ENCODE measurements at places on chromosomes 1 and 21.
A peak's percentile ranks its signal among the peaks of the same experiment; 100 is the strongest.

DNA sequence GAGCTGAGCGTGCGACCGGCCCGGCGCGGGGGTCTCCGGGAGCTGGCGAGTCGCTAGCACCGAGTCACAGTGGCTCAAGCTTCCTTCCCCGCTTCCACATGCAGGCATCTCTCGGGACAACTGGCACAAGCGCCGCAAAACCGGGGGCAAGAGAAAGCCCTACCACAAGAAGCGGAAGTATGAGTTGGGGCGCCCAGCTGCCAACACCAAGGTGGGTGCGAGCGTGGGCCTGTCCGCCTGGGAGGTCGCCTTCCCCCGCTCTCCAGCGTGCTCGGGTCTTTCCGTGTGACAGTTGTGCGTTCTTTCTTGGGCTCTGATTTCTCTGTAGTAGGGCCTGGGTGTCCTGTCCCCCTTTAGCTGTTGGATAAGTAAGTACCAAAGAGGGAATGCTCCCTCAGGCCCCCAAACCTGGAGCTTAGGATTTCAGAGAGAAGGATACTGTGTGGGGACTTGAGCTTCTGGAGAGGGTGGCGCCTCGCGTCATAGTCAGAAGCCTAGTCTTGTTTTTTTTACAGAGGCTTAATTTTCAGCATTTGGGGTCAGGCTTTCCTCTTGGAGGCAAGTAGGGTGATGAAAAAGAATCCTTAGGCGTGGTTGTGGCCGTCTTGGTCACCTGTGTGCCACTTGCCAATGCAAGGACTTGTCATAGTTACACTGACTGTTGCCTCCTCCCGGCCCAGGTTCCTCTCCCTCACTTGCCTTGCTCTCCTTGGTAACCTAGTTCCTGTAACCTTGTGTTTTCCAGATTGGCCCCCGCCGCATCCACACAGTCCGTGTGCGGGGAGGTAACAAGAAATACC is 790 bp downstream of the RPS8 start:
- no peak for DNase-seq

DNA sequence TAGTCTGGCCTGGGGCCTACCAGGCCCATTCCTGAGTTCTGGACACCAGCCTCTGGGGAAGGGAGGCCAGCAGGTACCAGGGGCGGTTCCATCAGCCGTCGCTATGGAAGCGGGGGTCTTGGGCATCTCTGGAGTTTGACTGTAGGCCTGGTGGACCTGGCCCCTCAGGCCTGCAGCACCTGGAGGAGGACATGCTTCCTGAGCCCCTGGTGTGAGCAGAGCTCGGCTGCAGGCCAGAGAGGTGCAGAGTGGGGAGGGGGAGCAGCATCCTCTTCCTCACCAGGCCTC is 7.8 kb downstream of the MYBPH start:
- no peak for DNase-seq

GRCh38 chr1:159900086-159900680 is at the start of gene CFAP45:
TSS of gene CFAP45 (minus strand) at chr1:159900165. CDS start at chr1:159900098, 67 bp downstream.
- no peak for DNase-seq

- DNase-seq, result no peak
Observed at GRCh38 chr21:17709266-17709611, 96.5 kb upstream of the BTG3 start.

DNA sequence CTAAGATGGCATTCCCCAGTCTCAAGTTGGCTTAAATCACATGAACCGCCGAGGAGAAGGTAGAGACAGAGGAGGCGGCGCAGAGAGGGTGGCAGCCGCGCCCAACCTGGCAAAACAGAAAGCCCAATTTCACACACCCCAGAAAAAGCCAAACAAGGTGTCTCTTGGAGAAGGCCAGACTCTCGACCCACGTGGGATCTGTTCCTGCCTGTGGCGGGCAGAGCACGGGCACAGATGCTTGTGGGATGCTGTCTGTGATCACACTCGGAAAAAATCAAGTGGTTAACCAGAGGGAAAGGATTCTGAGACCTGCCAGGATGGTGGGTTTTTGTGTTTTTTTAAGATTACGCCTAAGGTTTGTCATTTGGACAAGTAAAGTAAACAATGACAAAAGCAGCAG is 80.7 kb downstream of the MRPL37 start:
- no peak for DNase-seq

GRCh38 chr1:25817840-25818501 is 1.8 kb upstream of the MTFR1L start:
- no peak for DNase-seq

DNA sequence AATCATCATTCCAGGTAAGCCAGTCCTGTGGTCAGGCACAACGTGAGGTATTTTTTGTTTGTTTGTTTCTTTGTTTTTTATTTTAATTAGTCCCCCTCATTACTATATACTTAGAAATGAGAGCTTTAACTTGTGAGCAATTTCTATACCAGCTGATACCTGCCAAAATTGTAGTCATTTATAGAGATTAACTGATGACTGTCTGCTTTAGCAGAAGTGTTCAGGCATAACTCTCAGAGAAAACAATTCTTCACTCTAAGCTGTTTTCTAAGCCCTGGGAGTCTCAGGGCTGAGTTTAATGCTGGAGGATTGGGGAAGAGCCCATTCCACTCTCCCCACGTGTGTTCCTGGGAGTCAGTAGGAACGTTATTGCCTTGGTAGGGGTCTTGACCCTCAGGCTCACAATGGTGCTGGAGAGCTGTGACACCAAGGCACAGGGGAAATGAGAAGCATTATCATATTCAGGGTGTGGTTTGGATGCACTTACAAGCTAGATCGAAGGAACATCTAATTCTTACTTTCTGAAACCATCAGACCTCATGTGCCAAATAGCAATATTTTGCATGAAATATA is 168.2 kb downstream of the CLIC6 start:
- no peak for DNase-seq

GRCh38 chr1:52186449-52186848 is 44.6 kb downstream of the ZFYVE9 start:
- no peak for DNase-seq

- no peak for DNase-seq
Observed at GRCh38 chr1:77024500-77024899, 157.2 kb downstream of the ST6GALNAC5 start.

- no peak for DNase-seq
Observed at GRCh38 chr1:47416319-47417169, 459 bp downstream of the FOXE3 start.

GRCh38 chr1:55124470-55124869 is 85.1 kb downstream of the PCSK9 start:
- no peak for DNase-seq

- no peak for DNase-seq
Observed at GRCh38 chr1:108785264-108785663, 38.8 kb downstream of the STXBP3 start.

- no peak for DNase-seq
Observed at GRCh38 chr1:54874079-54874830, 12.7 kb downstream of the DHCR24 start.

- no peak for DNase-seq
Observed at GRCh38 chr1:39182804-39183203, 21.7 kb upstream of the MACF1 start.

GRCh38 chr1:2408456-2408855 is 3.9 kb downstream of the PEX10 start:
- no peak for DNase-seq

GRCh38 chr21:33289199-33289819 is 23.1 kb downstream of the IL10RB start:
- DNase-seq, result no peak

- DNase-seq, result no peak
Observed at GRCh38 chr1:204583909-204584632, 67.9 kb downstream of the MDM4 start.

GRCh38 chr1:156993426-156994147 is 52.0 kb downstream of the ARHGEF11 start:
- DNase-seq, result no peak

- no peak for DNase-seq
Observed at GRCh38 chr1:203050826-203051225, 24.5 kb downstream of the PPFIA4 start.

DNA sequence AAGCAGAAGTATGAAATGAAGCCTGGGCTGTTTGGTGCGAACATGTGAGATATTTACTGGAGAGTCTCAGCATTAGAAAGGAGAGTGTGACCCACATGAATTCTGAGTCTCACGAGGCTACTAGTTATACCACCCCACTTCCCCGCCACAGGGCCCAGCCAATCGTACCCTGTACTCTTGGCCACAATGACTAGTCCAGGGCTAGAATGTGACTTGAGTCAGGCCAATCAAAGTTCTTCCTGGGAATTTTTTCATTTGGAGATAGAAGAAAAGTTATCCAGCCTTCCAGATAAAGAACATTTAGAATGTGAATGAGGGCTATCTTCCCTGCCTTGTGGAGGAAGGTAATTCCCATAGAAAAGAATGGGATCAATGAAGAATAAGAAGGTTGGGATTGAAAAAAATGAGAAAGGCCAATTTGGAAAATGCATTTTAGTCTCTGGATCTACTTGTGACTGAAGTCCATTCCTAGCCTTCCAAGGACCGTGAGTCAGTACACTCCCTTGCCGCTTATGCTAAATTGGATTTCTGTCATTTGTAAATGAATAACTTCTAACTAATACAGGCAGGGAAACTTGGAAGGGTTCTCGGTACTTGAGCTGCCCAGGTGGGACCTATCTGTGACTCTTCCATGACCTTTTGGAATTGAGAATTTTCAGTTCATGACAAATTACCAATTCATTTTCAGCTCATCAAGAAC is 12.3 kb upstream of the RIMKLA start:
- DNase-seq, result no peak

GRCh38 chr1:222928212-222928611 is 113.4 kb downstream of the DISP1 start:
- DNase-seq, result no peak

DNA sequence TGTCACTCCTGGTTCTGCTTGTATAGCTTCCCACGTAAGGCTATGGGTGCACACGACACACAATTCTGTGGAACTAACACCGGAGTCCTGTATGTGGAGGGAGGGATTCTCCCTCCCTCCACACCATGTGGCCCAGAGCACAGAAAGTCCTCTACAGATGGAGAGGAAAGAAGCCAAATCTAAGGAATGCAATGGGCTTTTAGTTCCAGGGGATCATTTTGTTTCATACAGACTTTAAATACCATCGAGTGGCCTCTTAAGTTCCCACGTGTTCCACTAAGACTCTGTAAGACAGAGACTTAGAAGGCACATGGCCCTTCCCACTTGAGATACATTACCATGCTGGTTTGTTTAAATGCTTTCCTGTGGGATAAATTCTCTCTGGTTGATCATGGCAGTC is 156.0 kb downstream of the TGFB2 start:
- no peak for DNase-seq

DNA sequence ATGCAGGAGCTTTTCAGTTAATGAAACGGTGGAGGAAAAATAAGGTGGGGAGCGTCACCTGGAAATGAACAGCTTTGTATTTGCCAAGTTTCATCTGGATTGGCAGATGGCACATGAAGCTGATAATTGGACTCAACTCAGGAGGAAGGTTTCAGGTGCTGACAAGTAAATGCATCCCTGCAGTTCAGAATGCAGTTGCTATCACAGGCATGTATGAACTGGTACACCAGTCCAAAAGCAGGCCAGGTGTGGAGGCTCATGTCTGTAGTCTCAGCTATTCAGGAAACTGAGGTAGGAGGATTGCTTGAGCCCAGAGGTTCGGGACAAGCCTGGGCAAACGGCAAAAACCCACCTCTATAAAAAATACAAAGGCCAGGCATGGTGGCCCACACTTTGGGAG is 15.5 kb downstream of the DEGS1 start:
- DNase-seq, result no peak

GRCh38 chr1:93667642-93668041 is 14.0 kb downstream of the BCAR3 start:
- DNase-seq, result no peak

- DNase-seq, result no peak
Observed at GRCh38 chr1:233490488-233490887, 123.4 kb upstream of the KCNK1 start.

DNA sequence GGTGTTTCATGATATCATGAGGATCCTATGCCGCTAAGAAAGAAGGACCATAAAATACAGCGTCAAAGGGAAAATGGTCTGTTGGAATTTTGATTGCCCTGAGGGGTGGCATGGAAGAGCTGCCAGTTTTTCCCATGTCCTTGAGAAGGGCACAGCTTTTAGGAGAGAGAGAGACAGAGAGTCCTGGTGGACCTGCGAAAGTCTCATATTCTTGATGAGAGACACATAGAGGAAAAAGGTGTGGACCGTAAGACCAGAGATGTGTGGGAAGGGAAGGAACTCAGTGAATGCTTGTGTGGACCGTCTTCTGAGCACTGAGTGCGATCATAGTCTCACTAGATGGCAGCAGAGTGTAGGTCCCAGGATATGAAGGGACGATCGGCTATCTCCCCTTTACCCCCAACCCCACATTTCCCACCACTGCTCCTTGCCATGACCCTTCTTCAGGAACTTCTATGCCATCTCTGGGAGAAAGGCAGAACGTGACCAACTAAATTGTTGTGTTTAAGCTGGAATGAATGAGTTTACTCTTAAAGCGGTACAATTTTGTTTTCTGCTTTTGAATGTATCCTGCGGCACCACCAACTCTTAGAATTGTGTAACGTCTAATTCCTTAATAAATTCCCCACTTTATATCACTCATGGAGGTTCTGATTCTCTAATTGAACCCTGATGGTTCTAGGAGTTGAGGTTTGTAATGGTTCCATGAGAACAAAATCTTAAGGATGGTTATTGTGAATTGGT is 117.7 kb downstream of the CTH start:
- DNase-seq, result no peak

DNA sequence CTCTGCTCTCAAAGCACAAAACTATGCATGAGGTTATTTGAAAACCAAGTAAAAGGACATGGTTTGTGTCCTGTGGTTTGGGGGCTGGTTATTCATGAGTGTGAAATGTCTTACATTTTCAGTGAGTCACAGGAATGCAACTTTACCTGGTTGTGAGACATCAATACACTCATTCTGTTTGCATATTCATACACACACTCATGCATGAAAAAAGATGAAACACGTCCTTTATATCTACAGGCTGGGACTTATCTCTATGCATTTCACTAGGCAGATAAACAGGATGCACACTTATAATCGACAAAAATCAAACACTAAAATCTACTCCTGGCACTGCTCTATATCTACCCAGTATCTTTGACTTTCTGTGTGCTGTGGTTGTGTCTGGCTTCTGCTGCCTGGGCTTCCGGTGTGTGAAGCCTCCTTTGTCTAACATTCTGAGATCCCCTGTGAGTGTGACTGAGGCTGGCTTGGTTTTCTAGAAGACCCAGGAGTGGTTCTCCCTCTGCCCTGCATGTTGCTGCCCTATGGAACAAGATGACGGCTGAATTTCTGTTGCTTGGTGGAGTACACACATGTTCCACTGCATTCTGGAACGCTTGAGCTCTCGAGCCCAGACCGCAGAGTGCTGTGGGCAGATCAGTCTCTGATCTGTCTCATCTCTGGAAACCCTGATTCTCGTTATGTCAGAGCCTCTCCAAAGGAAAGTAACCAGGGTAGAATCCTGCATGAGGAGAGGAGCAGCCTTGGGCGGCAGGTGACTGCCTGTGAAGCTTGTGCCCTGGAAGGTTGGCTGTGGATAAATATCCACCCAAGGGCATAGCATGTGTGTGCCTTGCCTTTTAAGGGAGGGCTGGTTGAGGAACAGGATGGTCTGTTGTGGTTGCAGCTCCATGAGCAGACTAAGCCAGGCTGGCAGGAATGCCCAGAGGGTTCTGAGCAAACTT is 19.7 kb upstream of the FASLG start:
- peak; percentile 46 for DNase-seq

- no peak for DNase-seq
Observed at GRCh38 chr1:118960567-118961136, 27.5 kb downstream of the TBX15 start.
